ENCODE measurements at places on chromosomes 13 and 19. TPM values are rescaled to one million over a fixed set of nuclear protein-coding genes. Genes with fewer than 3 reads are reported as not detected.

The C13orf42 gene
- total RNA-seq: not detected

The DNAAF3 gene
- 0.43 TPM for total RNA-seq

The TPP2 gene
- total RNA-seq: 41.6 TPM

The GPC5 gene
- 1.7 TPM for total RNA-seq

The RAB3A gene
- under 0.01 TPM for total RNA-seq

The C19orf33 gene
- 72.1 TPM for total RNA-seq

The DIAPH3 gene
- 0.68 TPM for total RNA-seq

The UBL3 gene
- total RNA-seq: 17.2 TPM

The PRKCG gene
- not detected for total RNA-seq

The PRKD2 gene
- total RNA-seq: 50.8 TPM

The GARIN5A gene
- total RNA-seq: 0.68 TPM

The ADAMTSL5 gene
- 3.1 TPM for total RNA-seq

The ZNF296 gene
- 1.2 TPM for total RNA-seq

The ZNF600 gene
- total RNA-seq: 15.7 TPM

The PRODH2 gene
- total RNA-seq: not detected
